Dorsolateral prefrontal cortex (tissue), 122 donors: ENCODE measurements at places on chromosomes 6 and 20.

GRCh38 chr6:18893540-18894269, 506.6 kb downstream of the RNF144B start:
- no peak for DNase-seq

DNA sequence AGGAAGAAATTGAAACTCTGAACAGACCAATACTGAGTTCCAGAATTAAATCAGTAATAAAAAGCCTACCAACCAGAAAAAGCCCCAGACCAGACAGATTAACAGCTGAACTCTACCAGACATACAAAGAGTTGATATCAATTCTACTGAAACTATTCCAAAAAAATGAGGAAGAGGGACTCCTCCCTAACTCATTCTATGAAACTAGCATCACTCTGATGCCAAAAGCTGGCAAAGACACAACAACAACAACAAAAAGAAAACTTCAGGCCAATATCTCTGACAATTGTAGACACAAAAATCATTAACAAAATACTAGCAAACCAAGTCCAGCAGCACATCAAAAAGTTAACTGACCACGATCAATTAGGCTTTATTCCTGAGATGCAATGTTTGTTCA, 246.0 kb upstream of the RUNX2 start:
- no peak for DNase-seq

DNA sequence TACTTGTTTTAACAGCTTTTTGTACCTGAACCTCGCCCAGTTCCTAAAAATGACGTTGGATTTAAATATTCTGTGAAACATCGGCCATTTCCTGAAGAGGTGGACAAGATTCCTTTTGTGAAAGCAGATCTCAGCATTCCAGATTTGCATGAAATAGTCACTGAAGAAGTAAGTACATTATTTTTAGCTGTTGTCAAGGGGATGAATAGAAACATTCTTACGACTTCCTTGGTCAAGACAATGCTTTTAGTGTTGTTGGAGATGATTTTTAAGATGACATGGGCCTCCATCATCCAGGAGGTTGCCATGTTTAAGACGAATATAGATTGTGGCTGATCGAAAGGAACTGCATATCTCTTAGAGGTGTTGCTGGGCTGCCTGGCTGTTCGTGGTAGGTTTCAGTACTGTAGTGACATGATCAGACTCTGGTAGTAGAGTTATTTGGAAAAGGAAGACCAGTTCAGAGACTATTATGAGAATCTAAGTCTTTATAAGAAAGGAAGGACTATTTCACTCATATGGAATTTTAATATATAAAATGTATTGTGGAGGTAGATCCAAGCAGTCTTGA, 29.9 kb upstream of the ADIG start:
- no peak for DNase-seq

DNA sequence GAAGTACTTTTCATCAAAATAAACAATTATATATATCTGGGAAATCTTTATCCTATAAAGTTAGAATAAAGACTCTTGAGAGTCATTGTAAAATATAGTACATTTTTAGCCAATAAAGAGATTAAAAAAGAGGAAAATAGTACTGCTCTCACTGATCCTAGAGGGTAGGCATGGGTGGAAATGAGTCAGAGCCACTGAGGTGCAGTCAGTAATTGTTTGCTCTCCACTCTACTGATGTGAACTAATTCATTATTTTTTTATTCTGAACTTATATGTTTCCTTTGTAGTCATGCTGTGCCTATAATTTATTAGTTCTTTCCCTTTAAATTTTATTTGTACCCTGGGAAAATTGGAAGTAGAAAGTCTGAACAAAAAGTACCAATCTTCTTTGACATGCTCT, 1359.4 kb upstream of the GJE1 start:
- no peak for DNase-seq

DNA sequence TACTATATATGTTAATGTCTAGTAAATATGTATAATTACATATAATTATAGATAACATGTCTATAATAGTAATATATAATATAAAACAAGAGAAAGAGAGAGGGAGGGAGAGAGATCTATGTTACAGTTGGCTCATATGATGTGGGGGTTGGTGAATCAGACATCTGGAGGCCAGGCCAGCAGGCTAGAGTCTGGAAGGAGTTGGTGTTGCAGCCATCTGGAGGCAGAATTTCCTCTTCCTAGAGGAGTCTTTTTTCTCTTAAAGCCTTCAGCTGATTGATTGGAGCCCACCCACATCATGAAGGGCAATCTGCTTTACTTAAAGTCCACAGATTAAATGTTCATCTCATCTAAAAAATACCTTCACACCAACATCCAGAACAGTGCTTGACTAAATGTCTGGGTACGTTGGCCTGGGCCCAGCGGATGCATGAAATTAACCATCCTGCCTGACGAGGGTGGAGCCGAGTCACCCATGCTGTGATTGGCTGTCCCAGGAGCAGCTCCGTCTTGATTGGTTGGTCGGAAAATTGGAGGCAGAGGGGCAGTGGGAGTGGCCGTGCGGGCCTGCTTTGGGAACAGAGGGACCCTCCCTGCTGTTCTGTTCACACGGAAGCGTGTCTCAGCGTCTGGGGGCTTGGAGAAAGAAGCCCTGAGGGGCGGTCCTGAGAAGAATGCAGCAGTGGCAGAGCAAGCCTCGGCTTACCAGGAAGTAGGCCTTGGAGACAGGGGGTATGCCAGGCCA, 392.4 kb downstream of the QKI start:
- no peak for DNase-seq

GRCh38 chr20:46559001-46559400, 8.5 kb upstream of the OCSTAMP start:
- DNase-seq: no peak

DNA sequence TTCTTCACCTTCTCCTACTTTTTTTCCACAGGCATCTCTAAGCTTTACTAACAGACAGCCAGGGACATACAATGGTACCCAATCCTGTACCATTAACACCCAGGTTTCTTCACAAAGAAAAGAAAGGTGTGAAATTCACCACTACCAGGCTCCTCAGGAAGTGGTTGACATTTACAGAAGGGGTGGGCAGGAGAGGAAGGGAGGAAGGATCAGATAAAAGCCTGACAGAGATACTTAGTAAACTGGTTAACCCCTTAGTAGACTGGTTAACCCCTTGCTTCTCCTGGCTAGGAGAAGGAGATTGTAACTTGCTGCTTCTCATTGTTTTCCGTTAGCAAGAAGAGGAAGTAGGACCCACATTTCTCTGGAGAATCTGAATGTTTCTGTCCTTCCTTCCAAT, 7.2 kb downstream of the SAMD3 start:
- DNase-seq: no peak

DNA sequence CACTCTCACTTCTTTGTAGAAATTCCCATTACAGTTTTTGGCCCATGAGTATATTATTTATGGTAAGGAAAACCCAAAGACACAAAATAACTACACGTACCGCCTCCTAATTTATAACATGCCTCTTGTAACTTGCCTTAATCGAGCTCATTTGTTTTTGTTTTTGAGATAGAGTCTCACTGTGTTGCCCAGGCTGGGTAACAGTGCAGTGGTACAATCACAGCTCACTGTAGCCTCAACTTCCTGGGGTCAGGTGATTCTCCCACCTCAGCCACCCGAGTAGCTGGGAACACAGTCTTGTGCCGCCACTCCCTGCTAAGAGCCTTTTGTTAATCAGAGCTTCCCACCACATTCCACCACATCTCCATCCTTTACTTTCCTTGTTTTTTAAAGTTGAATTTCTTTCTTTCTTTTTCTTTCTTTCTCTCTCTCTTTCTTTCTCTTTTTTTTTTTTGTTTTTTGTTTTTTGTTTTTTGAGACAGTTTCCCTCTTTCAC, 15.5 kb downstream of the ASIP start:
- DNase-seq: no peak

DNA sequence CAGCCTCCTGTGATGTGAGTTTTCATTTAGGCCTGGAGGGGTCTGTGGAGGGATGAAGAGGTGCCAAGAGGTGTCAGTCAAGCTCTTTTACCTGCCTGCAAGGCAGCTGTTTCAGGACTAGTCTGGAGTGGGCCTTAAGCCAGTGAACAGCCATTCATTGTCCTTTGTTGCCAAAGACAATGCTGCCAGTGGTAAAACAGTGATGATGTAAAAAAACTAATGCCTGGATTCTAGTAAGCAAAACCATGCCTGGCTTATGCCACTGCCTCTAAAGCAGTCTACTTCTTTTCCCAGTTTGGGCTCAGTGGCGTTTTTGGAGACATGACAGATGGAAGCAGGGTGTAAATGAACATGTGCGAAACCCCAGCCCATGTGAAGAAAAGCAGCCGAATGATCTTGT, 93.5 kb upstream of the KCNK16 start:
- no peak for DNase-seq

DNA sequence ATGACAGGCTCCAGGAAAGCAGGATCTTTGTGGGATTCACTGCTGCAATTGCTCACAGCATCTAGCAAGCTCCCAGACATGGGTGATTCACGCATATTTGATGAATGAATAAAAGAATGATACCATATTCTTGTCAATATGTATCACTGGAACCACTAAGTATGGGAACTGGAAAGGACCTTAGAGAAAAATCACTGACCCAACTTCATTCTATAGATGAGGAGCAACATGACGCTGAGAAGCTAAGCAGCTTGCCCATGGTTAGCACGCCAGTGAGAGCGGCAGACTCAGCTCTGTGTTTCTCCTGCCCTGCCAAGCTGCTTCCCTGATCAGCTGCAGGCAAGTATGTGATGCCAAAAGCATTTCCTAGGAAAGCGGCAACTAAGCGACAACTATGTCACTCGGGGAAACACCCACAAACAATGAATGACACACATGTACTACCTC, 66.8 kb downstream of the PPP1R3G start:
- peak; percentile 53 for DNase-seq

DNA sequence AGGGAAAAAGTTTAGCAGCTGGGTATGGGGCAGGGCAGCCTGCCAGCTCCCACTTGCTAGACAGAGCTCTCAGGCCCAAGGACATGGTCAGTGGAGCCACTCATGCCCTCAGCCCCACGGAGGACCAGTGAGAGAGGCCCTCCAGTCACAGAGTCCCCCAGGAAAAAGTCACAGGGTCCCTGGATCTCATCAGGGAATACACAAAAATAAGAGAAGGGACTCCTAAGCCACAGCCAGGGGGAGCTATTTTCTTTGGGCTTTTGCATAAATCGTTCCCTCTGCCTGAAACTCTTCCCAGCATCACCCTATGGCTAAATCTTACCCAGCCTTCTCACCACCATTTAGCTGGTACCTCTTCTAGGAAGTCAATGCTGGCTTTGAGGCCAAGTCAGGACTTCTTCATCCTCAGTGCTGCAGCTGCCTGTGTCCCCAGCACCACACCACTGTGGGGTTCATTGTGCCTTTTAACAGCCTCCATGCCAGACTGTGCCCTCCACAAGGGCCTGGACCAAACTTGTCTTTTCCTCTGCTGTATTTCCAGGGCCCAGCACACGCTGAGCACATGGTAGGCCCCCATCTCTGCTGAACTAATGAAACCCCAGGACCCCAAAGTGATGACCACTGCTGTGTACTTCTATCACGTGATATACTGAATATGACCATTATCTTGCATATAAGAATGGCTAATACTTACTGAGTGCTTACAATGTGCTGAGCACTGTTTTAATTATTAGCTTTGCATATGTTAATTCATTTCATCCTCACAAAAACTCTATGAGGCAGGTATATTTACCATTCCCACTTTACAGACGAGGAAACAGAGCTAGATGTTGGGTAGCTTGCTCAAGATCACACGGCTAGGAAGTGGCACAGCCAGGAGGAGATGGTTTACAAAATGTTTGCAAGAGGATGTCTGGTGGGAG, 2.0 kb downstream of the ZNF335 start:
- DNase-seq: peak; percentile 23

- no peak for DNase-seq
Measured at GRCh38 chr20:25257130-25257529, 9.2 kb downstream of the PYGB start.

DNA sequence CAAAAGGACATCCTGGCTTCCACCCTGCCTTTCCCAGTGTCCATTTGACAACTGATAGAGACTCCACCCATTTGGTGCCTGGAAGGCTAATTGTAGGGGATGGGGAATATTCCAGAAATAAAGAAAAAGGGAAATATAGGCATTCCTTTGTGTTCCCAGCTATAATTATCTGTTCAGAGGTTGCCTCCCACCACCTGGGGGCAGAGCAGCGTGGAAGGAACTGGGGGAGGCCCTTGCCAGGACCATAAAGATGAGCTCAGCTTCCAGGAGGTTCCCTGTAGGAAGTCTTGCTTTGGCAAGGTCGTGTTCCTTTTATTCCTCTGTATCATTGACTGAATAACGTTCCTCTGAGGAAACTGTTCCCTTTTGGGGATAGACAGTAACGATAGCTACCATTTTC, 214.7 kb downstream of the TFAP2C start:
- DNase-seq: no peak

- no peak for DNase-seq
Measured at GRCh38 chr6:31794294-31794865, 1.2 kb downstream of the VARS1 start.

- no peak for DNase-seq
Measured at GRCh38 chr20:12837646-12838045, 171.1 kb upstream of the SPTLC3 start.

DNA sequence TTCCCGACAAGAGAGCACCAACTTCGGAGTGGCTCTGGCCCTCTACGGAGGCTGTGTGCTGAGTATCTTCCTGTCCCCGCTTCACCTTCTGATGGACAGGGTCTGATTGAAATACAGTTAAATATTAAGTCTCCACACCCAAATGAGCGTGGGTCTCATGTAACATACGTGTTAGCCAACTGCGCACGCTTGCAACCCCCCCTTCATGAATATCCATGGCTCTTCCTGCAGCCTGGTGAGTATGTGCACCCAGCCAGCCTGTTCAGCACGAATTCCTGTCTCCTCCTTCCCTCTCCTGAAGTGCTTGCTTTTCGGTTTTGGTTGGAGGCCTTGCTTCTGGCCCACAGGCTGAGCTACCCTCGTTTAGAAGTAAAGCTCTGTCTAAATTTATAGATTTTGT, 102.9 kb upstream of the FRMD1 start:
- no peak for DNase-seq

- DNase-seq: no peak
Measured at GRCh38 chr20:24669701-24670100, 200.3 kb downstream of the SYNDIG1 start.

DNA sequence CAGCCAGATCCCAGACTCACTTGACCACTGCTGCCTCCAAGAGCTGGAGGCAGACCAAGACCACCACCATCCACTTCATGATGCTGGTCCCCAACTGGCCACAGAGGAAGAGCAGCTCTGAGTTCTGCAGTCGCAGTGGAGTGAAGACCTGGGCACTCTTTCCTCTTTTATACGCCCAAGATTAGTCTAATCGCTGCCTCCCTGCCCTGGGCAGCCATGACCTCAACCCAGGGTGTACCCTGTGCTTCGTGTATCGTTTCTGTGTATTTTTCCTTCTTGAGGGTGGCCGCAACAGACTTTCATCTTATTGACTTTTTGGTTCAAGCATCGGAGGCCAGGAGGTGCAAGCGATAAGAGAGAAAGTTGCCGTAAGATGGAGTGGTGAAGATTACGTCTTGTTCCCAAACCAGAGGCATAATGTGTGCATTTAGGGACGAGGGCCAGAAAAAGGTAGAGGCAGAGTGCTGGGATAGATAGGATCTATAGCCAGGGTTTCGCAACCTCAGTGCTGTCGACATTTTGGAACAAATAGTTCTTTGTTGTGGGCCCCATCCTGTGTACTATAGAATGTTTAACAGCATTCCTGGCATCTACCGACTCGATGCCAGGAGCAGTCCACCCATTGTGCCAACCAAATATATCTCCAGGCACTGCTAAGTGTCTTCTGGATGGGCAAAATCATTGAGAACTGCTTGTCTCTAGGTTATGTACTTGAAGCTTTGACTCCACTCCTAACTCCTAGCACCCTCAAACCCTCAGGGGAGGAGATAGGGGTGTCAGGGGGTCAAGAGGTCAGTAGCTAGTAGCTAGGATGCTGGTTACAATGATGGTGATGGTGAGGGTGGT, at the start of gene PGC:
PGC (minus strand) TSS at position 142 of the 846 bp plus-strand sequence; CDS start at position 79, 63 bp downstream.
- no peak for DNase-seq

GRCh38 chr6:170248111-170248805, 42.6 kb downstream of the DLL1 start:
- no peak for DNase-seq
